ENCODE measurements at places on chromosomes 12 and 14.

GRCh38 chr12:32988982-32989381 is 92.4 kb upstream of the PKP2 start:
- DNase-seq: no peak

DNA sequence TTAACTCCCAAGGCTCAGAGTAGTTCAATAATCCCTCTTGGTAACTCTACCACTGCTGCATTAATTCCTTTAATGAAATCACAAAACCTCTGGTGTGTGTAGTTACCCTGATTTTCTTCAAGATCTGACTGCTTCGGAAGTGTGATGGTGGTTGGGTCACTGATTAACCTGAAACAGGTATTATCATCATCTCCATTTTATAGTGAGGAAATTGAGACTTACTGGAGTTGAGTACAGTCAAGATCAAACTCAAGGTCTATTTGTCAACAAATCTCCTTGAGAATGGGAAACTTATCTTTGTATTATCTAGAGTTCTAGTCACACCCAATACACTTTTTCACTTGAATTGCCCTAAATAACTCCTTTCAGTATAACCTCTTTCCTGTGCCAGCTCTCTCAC is 233.5 kb downstream of the BTG1 start:
- no peak for DNase-seq

DNA sequence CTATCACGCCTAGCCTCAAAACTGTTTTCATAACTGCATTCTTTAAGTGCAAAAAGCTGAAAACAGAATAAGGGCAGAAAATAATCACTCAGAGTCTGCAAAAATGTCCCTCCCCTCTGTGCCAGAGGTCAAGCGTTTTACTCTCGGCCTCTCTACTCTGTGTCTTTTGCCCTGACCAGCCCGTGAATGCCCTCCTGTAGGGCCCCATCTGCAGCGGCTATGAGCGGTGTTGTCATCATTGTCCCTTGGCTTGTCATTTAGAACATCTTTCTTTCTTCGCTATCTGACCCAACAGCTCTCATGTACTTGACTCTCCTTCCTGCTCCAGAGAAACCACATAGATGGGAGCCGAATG is 21.7 kb downstream of the ELK3 start:
- DNase-seq: no peak

- no peak for DNase-seq
Observed at GRCh38 chr14:77892381-77892871, 92.5 kb downstream of the ADCK1 start.

DNA sequence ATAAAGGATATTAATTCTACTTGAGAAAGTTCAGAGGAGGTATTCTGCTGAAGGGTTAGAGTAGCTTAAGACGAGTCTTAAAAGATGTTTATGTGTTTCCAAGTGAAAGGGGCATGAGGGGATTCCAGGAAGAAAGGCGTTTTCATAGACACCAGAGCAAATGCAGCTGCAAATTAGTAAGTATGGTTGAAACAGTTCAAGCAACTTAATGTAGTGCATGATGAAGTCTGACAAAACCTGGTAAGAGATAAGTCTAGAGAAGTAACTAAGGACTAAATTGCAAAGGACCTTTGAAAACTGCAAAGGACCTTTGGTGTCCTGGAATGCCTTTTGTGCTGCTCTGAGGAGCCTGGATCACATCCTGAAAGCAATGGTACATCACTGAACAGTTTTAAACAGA is 11.5 kb downstream of the LUM start:
- DNase-seq: no peak

DNA sequence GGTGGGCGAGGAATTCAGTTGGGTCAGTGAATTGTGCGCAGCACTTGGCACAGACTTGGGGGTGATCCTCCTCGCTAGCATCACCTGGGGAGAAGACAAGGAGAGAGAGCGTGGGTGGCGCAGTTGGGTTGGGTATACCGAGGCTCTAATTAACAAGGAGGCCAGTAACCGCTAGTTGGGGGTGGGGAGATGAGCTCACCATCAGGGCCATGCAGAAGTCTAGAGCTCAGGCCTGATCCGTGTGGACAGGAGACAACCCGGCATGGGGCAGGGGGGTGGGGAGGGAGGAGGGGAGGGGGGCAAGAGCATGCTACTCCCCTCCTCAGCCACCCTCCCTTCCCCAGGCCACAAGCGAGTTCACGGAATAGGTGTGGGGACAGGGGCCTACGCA is 580 bp downstream of the SALL2 start:
- no peak for DNase-seq

- DNase-seq: no peak
Observed at GRCh38 chr12:113464852-113465719, 6.6 kb downstream of the LHX5 start.

GRCh38 chr14:24875203-24875838 is 174.6 kb downstream of the STXBP6 start:
- DNase-seq: no peak

GRCh38 chr12:14366209-14367039 is 942 bp downstream of the ATF7IP start:
- no peak for DNase-seq

DNA sequence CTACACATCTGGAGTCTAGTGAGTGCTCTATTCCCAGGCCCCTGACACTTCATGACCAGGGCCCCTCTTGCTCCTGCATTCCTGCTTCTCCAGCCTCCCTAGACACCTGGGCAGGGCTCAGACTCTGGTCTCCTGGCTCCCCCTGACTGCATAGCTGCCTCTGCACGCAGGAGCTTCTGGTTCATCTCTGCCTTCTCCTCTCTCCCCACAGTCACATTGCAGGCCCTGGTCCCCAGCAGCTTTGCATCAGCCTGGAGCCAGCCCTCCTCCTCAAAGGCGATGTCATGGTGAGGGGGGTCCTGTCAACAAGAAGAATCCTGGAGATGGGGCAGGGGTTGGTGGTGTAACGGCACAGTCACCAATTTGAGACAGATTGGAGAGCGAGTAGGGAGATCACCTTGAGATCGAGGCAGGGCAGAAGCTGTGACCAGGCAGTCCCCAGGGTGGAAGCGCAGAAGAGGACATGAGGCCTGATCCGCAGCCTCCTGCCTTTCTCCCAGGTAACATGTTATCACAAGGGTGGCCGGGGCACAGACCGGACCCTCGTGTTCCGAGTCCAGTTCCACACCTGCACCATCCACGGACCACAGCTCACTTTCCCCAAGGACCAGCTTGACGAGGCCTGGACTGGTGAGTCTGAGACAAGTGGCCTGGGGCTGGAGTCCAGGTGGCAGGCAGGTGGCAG is 8.1 kb downstream of the TNS2 start:
- DNase-seq: no peak

DNA sequence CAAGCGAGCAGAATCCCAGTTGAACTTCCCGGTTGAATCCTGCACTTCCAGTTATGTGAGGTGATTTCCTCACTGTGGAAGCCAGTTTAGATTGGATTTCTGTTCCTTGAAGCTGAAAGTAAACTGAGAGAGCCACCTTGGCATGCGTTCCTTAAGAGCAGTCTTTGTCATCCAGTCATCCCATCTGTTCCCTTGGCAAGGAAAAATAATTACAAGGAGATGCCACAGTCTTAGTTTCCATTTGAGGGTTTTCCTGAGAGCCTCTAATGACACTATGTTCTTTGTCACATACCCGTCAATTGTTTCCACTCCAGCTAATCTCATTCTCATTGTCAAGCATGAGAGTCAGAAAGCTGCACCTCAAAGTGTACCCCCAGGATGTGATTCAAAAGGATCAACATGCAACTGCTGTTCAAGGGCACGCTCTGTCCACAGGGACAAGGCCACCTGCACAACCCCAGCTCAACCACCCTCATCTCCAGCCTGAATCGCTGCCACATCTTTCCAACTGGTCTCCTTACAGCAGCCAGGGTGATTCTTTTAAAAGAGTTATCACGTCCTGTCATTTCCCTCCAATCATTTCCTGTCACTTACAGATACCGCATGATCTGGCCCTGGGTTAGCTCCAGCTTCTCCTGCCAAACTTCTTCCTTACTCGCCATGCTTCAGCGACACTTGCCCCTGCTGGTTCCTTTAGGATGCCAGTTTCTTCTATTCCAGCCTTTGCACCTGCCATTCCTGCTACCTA is 18.0 kb upstream of the TCP11L2 start:
- no peak for DNase-seq

GRCh38 chr12:48388460-48388859 is 37.7 kb upstream of the ZNF641 start:
- DNase-seq: peak; percentile 36

DNA sequence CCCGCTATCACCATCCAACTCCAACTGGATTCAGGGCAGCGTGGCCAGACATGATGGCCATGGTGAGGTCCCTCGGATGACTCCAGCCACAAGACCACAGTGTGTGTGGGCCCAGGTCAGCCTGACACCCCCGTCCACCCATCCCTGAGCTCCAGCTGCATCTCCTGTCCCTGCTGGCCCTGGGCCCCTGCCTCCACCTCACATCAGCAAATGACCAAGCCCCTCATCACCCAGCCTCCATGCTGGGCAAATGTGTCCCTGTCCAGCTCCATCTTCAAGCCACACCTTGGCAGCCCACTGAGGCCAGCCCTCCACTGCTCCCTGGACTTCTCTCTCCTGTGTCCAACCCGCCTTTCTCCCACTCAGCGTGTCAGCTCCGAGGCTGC is 3.2 kb downstream of the GPR132 start:
- no peak for DNase-seq

DNA sequence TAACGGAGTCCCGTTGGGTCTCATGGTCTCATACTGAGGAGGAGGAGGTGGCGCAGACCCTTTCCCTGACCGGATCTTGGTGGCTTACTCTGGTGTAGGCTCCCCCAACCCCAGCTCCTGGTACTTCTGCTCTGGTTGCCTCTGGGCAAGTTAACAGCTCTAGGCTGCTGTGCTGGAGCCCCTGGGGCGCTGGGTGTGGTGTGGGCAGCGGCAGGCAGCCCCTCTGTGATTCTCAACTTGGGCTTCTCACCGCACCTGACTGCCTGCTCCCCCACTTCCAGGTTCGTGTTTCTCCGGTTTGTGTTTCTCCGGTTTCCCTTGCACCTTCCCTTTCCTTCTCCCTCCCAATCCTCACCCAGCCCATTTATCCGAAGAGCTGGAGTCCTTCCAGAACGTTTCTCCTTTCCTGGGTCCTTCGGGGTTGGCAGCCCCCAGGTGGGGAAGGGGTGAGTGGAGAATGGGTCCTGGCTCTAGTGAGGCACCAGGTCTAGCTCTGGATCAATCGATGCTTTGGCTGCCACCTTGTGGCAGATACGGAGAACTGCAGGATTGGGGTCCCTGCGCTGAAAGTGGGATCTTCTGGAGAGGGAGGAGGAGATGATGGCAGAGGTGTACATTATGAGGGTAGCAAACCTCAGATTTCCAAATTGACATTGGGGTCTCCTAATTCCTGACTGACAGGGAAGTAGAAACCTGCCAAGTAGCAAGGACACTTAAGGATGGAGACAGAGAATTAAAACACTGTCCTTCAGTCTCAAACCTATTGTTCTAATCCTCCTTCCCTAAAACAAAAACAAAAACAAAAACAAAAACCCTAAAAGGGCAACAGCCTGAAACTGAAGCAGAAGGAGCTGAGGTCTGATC is 8.3 kb downstream of the CISTR start:
- DNase-seq: peak; percentile 83

DNA sequence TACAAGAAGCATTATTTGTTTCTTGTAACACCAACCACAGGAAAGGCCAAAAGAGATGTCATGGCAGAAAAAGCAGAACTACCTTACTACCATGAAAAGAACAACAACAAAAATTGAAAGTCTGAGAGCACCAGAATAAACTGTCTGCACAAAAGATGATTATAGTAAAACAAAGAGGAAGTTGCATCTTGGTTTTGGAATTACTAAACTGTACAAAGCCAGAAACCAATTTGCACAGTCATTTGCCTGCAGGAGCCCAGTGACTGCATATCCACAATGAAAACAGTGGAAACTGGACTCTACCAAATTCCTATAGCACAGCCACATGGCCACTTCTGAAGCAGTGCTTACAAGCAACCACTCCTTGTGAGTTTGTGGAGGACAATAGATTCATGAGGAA is 276.2 kb downstream of the SSPN start:
- peak; percentile 70 for DNase-seq

GRCh38 chr12:15834575-15834974 is 45.4 kb upstream of the EPS8 start:
- no peak for DNase-seq

GRCh38 chr12:48765753-48766162 is 23.1 kb downstream of the ADCY6 start:
- DNase-seq: no peak

- no peak for DNase-seq
Observed at GRCh38 chr14:70814466-70814865, 5.2 kb upstream of the MAP3K9 start.

DNA sequence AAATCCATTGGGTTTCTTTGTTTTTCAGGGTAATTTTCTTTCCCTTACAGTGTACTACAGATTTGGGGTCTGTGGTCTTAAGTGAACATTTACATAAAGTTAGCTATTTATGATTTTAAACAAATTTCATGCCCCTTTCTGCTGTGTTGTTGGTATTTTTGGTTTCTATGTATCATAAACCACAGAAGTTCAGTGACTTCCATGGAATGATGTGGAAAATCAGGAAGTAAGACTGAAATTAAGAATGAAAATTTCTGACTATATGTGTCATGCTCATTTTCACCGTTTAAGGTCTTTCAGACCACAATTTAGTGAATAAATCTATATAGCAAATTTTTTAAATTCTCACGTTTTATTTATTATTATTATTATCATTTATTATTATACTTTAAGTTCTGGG is 31.7 kb downstream of the ETV6 start:
- DNase-seq: no peak

DNA sequence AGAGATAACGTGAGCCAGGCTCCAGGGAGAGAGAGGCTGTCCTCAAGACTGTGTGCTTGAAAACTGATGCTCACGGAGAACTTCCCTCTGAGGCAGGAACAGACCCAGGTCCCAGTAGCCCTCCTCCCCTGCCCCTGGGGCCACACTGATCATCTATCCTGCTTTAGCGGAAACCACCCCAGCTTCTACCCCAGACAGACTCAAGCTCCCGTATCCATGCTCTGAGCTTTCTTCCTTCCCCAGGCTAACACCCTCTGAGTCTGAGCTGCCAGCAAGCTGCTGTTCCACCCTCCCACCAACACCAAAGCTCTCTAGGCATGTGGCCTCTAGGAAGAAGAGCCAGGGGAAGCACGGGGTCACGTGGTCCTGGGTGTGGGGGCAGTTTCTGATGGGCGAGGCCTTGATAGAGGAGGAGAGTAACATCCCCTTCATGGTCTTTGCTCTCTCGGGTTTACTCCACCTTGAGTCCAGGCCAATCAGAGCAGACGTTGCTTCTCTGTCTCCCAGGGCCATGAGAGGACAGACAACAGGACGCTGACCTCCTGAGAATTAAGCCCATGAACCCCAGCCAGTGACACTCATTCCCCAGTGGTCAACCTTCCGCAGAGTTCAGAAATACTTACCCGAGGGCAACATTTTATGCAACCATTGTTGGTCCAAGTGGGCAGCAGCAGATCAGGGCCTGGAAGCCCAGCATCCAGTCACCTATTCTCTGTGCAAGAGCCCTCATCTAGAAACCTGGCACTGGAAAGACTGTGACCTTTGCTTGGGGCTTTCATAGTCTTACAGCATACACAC is 1.4 kb downstream of the PCK2 start:
- DNase-seq: peak; percentile 77

GRCh38 chr14:76639606-76640229 is 121.5 kb upstream of the VASH1 start:
- DNase-seq: no peak

- peak; percentile 73 for DNase-seq
Observed at GRCh38 chr12:65603438-65604351, 220.6 kb upstream of the HMGA2 start.

Data from AG20443 (cell line).